ENCODE measurements at places on chromosomes 2 and 18.

DNA sequence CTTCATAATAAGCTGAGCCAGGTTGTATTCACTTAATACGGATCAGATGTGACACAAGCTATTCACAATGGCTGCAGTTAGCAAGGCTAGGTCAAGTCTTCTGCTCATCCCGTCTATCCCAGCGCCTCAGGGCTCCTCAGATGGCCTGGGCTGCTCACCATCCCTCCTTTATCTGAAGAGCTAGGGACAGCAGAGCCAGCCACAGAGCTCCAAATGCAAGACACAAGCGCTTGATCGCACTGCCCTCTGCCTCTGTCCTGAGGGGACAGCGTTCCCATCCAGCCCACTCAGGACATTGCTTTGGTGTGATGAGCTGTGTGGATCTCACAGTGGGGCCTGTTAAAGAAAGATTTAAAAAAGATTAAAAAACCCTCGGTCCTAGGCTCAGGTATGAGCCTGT is 254.4 kb upstream of the HS6ST1 start:
- no peak for DNase-seq

GRCh38 chr2:20677301-20678085 is 10.5 kb downstream of the GDF7 start:
- DNase-seq = no peak

DNA sequence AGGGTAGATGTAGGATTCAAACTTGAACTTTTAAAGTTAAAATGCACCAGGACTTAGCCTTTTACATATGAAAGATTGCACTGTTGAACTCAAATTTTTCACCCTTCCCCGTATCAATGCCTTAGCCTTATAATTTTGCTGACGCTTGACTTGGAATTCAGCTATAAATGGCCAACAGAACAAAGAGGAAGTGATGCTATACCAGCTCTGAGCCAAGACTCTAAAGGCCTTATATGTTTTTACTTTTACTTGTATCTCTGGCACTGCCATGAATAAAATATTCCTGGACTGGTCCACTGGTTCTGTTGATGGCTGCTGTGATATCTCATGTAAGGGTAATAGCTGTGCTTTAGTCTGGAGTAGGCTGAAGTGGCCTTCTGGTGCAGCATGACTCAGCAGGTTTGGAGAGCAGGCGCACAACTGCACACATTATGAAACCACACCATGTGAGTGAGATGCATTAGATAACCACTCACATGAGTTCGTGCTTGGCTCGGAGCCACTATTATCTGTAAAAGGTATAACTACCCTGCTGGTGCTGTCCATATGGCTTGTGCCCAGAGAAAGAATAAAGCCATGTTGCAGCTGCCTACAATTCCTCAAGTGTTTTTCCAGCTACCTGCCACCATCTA is 8.4 kb upstream of the IER3IP1 start:
- peak; percentile 11 for DNase-seq

- no peak for DNase-seq
Observed at GRCh38 chr2:239220981-239221396, 179.8 kb downstream of the HDAC4 start.

DNA sequence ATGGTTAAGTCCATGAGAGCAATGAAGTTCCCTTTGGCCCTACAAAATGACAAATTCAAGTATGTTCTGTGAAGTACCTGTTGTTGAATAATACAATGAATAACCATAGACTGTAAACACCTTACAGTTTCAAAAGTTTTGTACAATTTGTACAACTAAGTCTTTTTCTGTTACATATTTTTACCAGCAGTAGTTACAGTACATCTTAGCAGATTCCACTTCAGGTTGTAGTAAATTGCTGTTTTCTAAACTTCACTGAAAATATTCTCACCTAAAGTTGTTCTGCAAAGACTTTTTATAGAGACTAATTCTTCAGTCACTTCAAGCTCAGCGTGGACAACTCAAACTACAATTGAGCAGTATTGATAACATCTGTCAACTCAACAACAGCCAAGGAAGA is 28.7 kb downstream of the LNPK start:
- no peak for DNase-seq

- peak; percentile 7 for DNase-seq
Observed at GRCh38 chr2:205115511-205115910, 566.8 kb upstream of the NRP2 start.

DNA sequence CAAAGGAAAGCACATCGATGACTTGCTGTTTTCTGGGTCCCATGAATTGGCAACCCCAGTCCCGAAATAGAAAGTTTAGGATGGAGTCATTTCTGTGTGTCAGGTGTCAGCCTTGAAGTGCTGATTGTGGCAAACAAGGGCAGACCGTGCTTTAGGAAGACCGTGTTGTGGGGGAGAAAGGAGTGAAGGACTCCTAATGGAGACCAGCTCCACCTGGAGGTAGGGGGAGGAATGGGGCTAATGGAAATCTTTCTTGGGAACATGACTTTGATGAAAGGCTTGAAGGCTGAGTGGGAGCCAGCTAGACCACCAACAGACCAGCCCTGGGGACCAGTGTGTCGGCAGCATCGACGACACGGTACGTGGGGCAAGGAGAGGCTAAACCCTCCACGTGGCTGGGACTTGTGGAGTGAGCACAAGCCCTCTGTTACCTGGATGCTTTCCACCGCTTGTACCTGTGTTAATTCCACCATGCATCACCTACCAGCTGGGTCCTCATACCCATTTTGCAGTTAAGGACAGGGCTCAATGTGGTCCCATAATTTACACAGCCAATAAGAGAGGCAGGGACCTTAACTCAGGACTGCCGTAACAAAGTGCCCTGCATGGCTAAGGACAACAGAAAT is 104.2 kb downstream of the SH3BP4 start:
- no peak for DNase-seq

DNA sequence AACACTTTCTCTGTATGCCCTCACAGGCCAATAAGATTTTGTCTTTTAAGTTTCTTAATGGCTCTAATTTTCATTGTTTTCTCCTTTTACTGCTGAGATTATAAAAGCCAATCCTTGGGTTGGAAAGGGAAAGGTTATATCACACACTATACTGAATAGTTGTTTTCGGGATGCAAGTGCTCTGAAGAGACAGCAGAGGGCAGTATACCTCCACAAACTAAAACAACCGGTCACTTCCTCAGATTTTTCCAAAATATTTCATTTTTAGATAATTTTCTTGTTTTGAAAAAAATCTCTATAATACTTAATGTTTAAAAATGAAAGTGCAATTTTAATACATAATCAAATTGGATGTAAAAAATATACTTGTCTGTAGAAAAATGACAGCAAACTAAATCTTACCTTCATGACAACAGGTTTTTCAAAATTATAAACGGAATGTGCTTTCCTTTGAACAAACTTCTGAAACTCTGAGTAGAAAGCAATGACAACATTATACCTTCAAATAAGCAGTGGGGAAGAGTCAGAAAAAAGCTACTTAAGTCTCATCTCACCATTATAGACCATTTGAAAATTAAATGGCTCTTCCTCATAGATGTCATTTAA is 82.7 kb downstream of the ORC4 start:
- peak; percentile 24 for DNase-seq

DNA sequence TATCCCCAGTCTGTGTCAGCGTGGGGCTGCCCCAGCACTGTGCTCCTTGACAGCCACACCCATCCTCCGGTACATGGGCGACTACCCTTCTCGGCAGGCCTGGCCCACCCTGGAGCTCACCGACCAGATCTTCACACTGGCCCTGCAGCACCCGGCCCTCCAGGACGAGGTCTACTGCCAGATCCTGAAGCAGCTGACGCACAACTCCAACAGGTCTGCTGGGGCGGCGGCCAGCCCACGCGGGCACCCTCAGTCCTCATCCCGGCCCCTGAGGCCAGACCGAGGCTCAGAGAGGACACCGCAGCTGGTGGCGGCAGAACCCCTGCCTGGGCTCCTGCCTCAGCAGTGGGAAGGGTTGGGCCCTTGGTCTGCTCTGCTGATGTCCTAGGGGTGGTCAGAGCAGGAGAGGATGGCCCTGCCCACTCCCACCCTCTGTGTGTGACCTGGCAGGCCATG is 14.4 kb upstream of the GPR17 start:
- no peak for DNase-seq

DNA sequence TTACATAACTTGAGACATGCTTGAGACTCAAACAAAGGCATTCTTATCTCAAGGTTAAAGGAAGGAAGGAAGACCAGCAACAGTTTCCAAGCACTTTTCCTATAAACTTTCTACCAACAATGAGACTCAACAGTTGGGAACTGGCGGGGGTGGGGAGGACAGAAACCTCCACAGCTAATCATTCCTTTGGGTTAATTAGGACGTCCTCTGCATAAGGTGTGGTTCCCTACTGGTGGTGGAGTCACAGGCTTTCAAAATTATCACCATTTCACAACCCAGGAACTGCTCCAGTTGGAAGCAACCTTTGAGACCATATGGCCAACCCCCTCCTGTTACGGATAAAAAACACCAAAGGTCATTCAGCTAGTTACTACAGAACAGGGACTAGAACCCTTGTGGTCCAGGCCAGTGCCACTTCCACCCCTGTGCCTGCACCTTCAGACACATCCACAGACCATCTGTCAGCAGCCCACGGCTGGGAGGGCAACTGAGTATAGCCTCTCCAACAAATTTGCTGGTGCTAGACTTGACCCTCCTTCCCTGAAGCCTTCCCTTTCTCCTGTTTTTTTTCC is 30.1 kb upstream of the ATL2 start:
- no peak for DNase-seq

- DNase-seq = no peak
Observed at GRCh38 chr2:129458436-129458835, 521.0 kb upstream of the RAB6C start.

DNA sequence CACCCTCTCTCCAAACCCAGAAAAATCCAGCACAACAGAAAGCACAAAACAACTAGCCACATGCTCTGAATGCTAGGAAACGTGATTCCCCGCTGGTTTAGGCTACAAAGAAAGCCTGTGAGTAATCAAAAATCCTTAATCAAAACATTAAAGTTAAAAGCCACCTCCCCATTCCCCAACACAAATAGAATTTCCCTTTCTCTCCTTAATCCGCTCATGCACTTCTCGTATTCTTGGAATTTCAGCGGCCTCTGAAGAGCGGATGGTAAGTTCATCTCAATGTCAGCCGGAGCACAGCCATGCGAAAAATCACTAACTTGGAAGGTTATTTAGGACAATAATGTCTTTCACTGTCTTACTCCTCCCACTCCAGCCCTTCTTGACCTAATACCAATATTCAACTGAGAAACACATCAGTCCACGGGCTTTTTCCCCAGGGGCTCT is 126.7 kb downstream of the OSBPL1A start:
- DNase-seq = peak; percentile 55

DNA sequence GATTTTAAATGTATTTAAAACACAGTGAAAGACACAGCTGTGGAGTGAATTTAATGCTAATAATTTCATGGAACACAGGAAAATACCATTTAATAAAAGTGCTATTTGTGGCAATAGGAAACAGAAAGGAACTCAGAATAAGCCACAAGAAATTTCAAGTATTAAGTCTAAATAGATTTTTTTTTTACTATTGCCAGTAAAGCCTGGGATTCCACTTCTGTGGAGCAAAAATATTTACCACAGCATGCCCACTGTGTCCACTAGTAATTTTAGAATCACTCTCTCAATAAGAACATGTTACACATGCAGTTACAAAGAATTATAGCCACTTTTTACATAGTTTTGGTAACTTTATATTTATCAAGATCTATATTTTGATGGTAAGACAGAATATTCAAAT is 17.2 kb downstream of the KCTD18 start:
- no peak for DNase-seq

- DNase-seq = no peak
Observed at GRCh38 chr2:97736608-97737330, 23.4 kb downstream of the ZAP70 start.

DNA sequence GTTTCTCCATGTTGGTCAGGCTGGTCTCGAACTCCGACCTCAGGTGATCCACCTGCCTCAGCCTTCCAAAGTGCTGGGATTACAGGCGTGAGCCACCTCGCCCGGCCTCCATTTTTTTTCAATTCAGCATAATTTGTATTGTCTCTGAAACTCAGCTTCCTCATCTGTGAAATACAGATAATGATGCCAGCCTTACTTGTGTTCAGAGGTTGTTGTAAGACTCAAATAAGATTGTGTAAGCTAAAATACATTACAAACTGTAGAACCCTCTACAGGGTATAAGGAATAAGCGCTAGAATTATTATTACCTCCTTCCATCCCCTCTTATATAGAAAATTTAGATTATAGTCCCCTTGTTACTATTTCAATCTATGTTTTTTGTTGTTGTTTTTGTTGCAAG is 24.8 kb upstream of the STARD7 start:
- DNase-seq = no peak

DNA sequence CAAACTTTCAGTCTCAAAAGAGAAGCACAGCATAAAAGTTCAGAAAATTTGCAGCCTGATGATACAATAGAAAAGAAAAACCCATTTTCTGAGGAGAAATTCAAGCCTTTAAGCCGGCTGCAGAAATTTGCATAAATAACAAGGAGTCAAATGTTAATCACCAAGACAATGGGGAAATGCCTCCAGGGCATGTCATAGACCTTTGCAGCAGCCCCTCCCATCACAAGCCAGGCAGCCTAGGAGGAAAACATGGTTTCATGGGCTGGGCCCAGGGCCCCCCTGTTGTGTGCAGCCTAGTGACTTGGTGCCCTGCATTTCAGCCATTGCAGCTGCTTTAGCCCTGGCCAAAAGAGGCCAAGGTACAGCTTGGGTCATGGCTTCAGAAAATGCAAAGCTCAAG is 54.1 kb upstream of the CAVIN2 start:
- no peak for DNase-seq
